ENCODE measurements at places on chromosomes 12 and 14.

- peak; percentile 83 for DNase-seq
Observed at GRCh38 chr12:108633534-108634248, at the start of gene SELPLG. Gene SELPLG (minus strand): TSS chr12:108633894. CDS start chr12:108624307, 9,587 bp downstream.

DNA sequence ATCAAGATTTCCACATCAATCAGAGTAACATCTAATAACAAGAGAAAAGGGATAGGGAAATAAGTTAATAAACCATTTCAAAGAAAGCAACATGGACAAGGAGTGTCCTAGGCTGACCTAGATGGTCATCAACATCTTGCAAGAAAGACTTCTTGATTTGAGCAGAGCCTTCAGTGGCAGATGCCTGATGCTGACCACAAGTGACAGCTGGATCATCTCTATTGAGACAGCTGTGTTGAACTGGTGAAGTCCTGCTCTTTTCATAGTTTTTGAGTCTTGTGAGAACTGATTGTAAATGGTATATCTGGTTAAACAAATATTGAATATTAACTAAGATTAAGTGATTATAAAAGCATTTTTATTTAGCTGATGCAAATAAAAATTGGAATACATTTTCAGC, 1083.6 kb upstream of the LRFN5 start:
- DNase-seq, result no peak

- no peak for DNase-seq
Observed at GRCh38 chr12:2974560-2974971, 15.4 kb downstream of the TEAD4 start.

GRCh38 chr14:73237219-73237785, at the start of gene PAPLN:
Gene PAPLN (plus strand): TSS chr14:73237506. CDS start chr14:73239779, 2,273 bp downstream.
- no peak for DNase-seq

- DNase-seq, result no peak
Observed at GRCh38 chr12:108711489-108712164, 19.7 kb downstream of the CORO1C start.

GRCh38 chr12:53560351-53560750, 53.1 kb upstream of the NPFF start:
- DNase-seq, result no peak

- no peak for DNase-seq
Observed at GRCh38 chr14:69629225-69630127, 18.1 kb downstream of the SUSD6 start.

GRCh38 chr12:75489613-75490210, 9.2 kb downstream of the GLIPR1 start:
- DNase-seq, result no peak

GRCh38 chr12:10612984-10613348, 443 bp downstream of the MAGOHB start:
- DNase-seq, result no peak

GRCh38 chr14:52286661-52287649, 19.5 kb downstream of the PTGDR start:
- DNase-seq, result no peak

- no peak for DNase-seq
Observed at GRCh38 chr14:69052181-69052601, 73.1 kb upstream of the ACTN1 start.

DNA sequence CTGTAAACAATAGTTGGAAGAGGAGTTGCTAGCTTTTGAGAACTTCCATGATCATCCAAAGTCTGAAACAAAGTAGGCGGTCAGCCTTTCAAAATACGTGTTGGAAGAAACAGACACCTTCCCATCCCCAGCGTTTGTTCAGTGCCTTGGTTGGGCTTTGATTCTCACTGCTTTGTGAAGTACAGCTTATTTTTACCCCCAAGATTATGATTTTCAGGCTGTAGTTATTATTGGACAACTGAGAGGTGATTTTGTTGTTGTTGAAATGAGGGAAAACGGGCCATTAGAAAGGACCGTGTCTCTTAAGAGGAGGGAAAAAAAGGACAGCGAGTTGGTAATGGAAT, 921 bp upstream of the CEP83 start:
- no peak for DNase-seq

- DNase-seq, result no peak
Observed at GRCh38 chr14:73250781-73251500, 13.6 kb downstream of the PAPLN start.

- no peak for DNase-seq
Observed at GRCh38 chr12:88242571-88242925, 100.4 kb downstream of the TMTC3 start.

- DNase-seq, result no peak
Observed at GRCh38 chr14:73645248-73645610, 443 bp downstream of the DNAL1 start.

DNA sequence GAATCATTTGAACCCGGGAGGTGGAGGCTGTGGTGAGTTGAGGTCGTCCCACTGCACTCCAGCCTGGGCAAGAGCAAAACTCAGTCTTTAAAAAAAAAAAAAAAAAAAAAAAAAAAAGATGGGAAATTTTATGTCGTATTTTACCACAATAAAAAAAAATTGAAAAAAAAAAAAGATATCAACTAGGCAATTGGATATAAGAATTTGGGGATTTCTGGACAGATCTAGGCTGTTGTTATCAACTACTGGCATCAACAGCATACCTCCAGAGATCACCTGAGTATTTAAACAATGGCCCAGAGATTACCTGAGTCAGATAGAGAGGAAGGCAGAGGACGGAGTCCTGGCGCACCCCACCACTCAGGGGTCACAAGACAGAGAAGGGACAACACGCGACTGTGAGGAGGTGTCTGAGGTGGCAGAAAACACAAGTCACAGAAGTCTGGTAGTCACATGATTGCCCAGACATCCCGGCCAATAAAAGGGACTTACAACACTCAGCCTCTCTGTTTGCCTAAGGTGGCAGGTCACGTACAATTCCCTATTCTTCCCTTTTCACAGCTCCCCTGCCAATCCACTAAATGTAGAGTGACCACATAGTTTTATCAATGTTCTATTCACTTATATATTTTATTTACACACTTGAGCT, 1.8 kb downstream of the SPRING1 start:
- no peak for DNase-seq

- DNase-seq, result no peak
Observed at GRCh38 chr12:12171991-12172511, 94.8 kb downstream of the LRP6 start.

DNA sequence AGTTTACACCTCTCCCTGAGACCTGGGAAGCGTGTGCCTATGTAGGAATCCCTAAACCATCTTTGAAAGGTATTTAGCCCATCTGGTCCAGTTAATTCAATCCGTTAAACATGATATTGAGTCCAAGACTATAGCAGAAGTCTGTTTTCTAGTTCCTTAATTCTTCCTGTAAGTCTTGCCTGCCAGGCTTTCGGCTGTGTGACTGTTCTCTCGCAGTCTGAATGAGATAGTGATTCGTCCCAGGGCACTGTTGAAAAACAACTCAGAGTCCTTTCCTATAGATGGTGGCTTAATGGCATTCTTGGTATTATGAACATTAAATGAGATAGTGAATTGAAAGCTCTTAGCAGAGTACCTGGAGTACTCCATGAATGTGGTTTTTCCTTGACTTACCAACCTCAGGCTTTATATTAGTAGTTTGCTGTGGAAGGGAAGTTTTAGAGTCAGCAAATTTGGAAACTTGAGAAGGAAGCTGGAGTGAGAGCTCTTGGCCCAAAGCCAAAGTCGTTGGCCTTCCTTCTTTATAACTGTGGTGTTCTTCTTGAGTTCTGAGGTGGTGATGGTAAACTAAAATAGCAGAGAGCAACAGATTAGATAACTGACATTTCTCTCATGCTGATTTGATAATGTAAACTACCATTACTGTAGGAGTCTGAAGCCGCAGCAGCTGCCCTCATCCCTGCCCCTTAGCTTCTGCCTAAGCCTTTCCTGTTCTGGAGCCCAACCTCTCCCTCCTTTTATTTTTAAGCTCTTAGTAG, 76.5 kb downstream of the TGFB3 start:
- DNase-seq, result no peak

DNA sequence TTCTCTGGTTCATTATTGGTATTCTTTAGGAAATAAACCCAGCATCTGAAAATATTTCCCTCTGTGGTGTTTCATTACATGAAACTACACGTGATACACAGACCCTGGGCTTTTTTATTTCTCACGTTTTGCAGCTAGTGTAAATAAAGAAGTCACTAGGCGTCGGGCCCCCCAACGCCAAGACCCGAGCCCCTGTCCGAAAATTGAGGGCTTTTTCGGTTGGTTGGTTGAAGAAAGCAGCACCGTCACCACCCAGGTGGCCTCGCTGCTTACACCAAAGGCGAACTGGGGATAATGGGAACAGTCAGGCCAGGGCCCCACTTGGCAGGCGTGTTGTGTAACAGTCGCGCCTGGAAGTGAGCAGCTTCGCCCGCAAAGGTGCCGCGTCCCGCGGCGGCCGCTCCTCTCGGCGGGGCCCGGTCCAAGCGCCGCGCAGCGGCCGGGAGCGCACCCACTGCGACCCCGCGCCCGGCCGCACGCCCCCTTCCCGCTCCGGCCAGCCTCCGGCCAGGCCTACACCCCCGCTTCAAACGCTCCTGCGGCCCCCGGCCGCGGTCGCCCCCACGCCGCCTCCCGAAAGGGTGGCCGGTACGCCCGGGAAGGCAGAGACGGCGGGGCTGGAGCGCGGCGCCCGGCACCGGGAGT, 1.2 kb downstream of the DUSP16 start:
- DNase-seq, result no peak

DNA sequence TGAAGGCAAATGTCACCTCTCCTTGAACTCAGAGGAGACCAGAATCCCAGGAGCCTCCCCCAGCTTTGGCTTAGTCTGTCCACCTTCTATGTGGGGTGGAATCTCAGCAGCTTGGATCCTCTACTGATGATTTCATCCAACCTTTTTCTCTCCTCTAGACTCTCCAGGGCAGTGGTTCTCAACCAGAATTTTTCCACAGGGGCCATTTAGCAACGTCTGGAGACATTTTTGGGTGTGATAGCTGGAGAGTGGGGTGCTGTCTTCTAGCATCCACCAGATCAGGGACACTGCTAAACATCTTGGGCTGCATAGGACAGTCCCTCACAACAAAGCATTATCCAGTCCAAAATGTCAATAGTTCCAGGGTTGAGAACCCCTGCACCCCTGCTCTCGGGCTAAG, 4.4 kb upstream of the DDX23 start:
- DNase-seq, result no peak

DNA sequence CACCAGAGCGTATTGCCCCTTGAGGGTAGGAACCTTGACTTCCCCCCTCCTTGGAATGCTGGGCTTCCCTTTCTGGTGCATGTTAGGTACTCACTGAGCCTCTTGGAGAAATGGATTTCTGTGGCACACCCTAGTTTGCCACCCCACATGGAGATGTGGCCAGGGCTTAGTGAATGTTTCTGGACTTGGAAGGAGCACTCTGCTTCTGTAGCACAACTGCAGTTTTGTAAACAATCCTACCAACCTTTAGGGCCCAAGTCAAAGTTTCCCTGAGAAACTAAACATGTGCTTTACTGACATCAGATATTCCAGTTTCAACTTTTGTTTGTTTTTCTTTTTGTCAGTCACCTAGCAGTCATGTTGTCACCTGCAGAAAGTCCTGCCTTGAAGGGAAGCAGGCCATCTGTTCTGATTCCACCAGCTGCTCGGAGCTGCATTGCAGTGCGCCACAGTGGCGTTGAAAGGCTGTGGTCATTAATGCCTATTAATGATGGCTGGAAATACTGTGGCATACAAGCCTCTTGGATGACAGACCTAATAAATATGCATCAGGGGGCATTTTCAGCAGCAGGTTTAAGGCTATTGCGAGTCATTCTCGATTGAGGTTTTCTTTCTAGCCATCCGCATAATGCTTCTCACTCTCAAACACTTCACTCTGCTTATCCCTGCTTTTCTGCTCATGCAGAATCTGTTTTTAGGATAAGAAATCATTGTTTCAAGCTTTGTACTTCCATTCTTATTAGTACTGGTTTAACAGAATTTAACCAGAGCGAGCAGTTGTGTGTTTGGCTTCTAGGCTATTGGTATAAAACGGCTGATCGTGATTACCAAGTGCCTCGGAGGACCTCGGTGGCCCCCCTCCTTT, 7.8 kb downstream of the PELI2 start:
- no peak for DNase-seq

GRCh38 chr12:68579254-68579653, 31.4 kb upstream of the RAP1B start:
- no peak for DNase-seq

DNA sequence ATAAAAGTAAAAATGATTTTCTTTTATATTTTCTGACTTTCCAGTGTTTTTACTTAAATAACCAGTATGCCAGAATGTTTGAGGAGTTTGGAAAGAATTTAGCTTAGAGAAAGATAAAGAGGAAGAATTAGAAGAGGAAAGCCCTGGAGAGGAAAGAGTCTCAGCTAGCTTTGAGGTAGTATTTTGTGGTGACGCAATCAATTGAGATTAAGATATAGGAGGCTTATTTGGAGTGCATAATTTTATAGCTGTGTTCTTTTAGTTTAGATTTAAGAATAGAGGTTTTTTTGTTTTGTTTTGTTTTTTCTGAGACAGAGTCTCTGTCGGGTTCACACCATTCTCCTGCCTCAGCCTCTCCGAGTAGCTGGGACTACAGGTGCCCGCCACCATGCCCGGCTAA, 18.1 kb downstream of the CLEC2B start:
- DNase-seq, result no peak

DNA sequence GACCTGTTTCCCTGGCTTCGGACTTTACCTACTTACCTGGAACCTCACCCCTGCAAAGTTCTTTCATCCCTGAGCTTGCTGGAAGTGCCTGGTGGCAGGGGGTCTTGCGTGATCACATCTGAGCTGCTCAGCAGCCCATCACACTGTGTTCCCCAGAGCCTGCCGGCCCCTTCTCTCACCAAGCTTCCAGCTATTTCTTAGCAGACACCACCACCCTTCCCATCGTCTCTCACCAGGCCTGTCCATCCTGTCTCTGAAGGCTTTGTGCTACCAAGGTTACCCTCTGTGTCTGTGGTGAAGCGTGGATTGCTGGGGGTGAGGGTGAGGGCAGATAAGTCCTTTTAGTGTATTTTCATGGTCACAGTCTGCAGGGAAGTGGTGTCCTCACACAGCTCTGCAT, 78.8 kb upstream of the NRXN3 start:
- DNase-seq, result no peak
